ENCODE measurements at places on chromosomes 1 and 21.

DNA sequence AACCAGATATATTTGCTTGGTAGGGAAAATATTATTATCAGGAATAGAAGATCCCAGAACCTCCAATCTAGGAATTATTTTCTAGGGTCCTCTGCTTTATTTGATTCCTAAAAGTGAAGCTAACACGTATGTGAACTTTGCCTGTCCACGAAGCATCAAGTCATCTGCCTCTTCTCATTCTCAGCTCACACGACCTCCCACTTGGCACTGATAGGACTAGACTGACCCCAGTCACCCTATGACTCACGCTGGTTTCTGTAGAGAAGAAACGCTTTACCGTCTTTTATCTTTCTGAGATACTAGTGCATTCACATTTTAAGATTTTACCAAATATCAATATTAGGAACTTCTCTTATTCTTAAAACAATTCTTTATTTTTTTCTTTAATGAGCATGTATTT is 2.0 kb upstream of the KRTAP19-7 start:
- H3K4me1 ChIP-seq, result no peaks in the 10 kb centered on the region
- no peak overlapping the region for H3K27ac ChIP-seq
- no peak overlapping the region for H3K4me3 ChIP-seq
- H3K36me3 ChIP-seq, result no peaks in the 10 kb centered on the region
- H3K27me3 ChIP-seq, result no peaks in the 10 kb centered on the region
- no peak for DNase-seq

- H3K4me3 ChIP-seq, result no peak overlapping the region
- no peak for DNase-seq
- H3K4me1 ChIP-seq, result peaks cover 34% of the 10 kb centered on the region
- H3K27me3 ChIP-seq, result no peaks in the 10 kb centered on the region
- no peaks in the 10 kb centered on the region for H3K36me3 ChIP-seq
- no peak overlapping the region for H3K27ac ChIP-seq
These were observed 257.7 kb upstream of the SGIP1 start for GRCh38 chr1:66276218-66276617.

DNA sequence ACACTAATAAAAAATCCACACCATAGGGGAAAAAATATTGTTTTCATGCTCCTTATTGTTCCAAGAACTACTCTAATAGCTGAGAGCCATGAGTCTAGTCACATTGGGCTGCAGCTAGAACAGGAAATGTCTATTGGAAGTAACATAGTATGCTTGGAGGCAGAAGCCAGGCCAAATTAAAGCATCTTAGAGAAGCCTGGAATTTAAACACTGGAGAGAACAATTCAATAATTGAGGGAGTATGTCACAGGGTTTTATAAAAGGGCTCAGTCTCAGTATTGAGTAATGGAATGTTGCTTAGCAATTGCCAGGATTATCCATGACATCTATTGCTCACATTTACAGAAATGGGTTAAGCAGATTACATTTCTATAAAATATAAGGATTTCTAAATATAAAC is 471.3 kb downstream of the LMO4 start:
- no peak overlapping the region for H3K4me3 ChIP-seq
- H3K4me1 ChIP-seq, result peaks cover 14% of the 10 kb centered on the region
- no peaks in the 10 kb centered on the region for H3K27me3 ChIP-seq
- H3K36me3 ChIP-seq, result no peaks in the 10 kb centered on the region
- no peak for DNase-seq

DNA sequence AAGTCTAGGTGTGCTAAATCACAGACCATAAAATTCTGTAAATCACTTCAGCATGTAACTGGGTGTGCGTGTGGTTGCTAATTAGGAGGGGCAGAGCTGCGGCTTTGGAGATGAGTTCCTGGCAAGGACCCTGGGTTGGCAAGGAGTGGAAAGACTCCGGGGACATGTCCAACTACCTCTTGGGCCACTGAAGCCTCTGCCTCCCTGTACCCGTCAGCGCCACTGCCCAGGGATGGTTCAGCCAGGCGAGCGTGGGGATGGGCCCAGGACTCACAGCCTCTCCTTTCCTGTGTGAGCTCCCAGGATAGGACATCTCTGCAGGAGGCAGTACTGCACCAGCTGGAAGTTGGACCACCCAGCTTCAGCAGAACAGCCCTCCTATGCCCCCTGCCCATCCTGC is 386.4 kb upstream of the VAMP3 start:
- H3K27ac ChIP-seq, result no peak overlapping the region
- H3K36me3 ChIP-seq, result no peaks in the 10 kb centered on the region
- DNase-seq, result no peak

GRCh38 chr21:41603476-41603875 is 95.5 kb upstream of the TMPRSS2 start:
- no peak for DNase-seq
- no peak overlapping the region for H3K4me3 ChIP-seq
- H3K36me3 ChIP-seq, result no peaks in the 10 kb centered on the region
- no peak overlapping the region for H3K27ac ChIP-seq
- H3K27me3 ChIP-seq, result no peaks in the 10 kb centered on the region
- peaks cover 14% of the 10 kb centered on the region for H3K4me1 ChIP-seq

DNA sequence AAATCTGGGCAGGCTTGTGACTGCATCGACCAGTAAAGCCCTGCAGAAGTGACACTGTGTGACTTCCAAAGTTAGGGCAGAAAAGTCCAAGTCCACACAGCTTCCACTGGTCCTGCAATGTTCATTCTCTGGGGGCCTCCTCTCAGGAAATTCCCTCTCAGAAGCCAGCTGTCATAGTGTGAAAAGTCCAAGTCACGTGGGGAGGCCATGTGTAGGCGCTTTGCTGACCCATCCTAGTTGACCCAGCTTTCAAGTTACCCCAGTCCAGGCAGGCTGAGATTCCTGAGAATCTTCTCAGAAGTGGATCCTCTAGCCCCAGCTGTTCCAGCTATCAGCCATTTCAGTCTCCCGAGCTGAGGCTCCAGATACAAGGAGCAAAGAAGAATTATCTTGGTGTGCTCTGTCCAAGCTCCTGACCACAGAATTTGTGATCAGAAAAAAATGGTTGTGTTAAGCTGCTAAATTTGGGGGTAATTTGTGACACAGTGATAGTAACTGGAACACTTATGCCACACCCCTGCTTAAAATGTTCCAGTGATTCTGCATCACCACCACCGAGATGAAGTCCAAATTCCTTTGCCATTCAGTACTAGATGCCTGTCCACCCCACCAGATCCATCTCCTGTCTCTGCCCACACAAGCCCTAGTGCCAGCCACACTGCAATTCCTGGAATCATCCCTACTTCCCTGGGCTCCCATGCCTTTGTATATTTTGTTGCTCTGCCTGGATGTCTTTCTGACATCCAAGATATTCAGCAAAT is 2.5 kb upstream of the STUM start:
- no peaks in the 10 kb centered on the region for H3K36me3 ChIP-seq
- H3K4me1 ChIP-seq, result peaks cover 16% of the 10 kb centered on the region
- peaks cover 60% of the 10 kb centered on the region for H3K27me3 ChIP-seq
- H3K4me3 ChIP-seq, result no peak overlapping the region
- DNase-seq, result no peak

Measured in WTC11 (cell line).